ENCODE measurements at places on chromosomes 3 and 15. TPM values are rescaled to one million over a fixed set of nuclear protein-coding genes. Genes with fewer than 3 reads are reported as not detected.

DNA sequence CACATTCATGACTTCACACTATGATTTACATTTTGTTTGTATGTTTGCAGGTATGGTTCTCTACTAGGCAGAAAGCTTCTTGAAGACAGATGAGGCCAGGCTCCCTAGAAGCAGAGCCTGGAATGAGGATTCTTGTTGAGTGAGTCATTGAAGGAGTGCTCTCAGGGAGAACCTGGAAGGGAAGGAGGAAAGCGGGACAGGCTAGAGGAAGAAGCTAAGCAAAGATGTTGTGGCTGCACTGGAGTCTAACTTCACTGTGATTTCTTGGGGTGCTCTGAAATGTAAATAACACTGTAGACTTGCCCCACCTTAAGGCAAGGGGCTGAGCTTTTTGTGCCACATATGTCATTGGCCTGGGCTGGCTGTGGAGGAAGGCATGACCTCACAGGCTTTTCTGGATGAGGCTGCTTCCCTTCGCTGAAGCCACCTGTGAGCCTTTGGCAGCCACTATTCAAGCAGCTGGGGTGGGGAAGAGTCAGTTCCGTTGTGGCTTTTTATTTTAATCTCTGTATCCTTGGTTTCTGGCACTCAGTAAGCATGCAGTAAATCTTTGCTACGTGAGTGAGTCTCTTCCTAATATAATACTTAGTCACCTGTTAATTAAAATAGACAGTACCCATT, 307.3 kb downstream of the SV2B start:
- H3K27ac ChIP-seq = peak overlapping the region; percentile 58
- no peak overlapping the region for H3K4me3 ChIP-seq
- H3K36me3 ChIP-seq = no peaks in the 10 kb centered on the region

Gene CPB1
- not detected for total RNA-seq

GRCh38 chr15:70579766-70580165, 183.6 kb downstream of the UACA start:
- H3K36me3 ChIP-seq = no peaks in the 10 kb centered on the region
- H3K27me3 ChIP-seq = peaks cover 37% of the 10 kb centered on the region
- no peaks in the 10 kb centered on the region for H3K4me1 ChIP-seq
- no peak overlapping the region for H3K4me3 ChIP-seq

Gene ADGRG7
- not detected for total RNA-seq

GRCh38 chr3:182092662-182093262, 381.0 kb downstream of the SOX2 start:
- no peak overlapping the region for H3K4me3 ChIP-seq
- DNase-seq = no peak
- H3K27me3 ChIP-seq = no peaks in the 10 kb centered on the region
- H3K4me1 ChIP-seq = no peaks in the 10 kb centered on the region
- no peaks in the 10 kb centered on the region for H3K36me3 ChIP-seq

DNA sequence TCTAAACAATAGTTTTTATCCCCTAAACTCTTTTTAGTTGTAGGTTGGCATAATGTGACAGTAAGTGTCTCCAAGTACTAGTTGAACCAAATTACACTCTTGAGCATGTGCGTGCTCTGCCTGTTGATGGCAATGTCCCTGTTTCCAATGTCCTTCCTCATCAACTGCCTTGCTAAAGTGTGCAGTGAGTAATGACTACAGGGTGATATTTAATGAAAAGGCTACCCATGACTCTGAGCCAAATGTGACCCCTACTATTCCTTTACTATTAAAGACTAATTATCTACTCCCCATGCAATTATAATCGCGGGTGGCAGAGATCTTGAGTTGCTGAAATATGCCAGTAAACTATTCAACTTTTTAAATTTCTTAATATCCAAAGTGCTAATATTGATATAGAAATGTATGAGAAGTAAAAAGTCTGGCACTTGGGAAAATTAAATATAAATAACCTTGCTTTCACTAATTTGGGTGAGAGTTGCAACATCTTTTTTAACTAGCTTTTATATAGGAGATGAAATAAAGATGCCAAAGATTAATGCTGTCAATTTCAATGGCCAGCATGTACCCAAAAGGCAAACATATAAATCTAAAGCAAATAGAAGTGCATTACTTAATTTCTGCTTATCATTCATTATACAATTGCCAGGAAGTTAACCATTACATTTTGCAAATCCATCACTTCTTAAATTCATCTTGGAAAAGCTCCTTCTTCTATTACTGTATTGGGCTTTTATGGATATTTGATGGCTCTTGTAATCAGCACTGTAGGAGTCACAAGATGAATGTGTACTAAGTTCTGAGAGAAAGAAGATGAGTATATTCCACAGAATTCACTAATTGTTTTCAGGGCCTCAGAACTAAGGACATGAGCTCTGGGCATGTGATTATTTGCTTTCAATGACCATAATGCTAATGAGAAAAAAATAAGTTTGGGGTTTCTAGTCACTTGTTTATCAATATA, 518.2 kb upstream of the NAALADL2 start:
- no peak overlapping the region for H3K27ac ChIP-seq
- H3K36me3 ChIP-seq = no peaks in the 10 kb centered on the region
- DNase-seq = no peak
- H3K4me3 ChIP-seq = no peak overlapping the region
- H3K27me3 ChIP-seq = no peaks in the 10 kb centered on the region

Gene NOX5
- not detected for total RNA-seq

GRCh38 chr15:47506329-47507100, 210.8 kb upstream of the SEMA6D start:
- H3K27me3 ChIP-seq = no peaks in the 10 kb centered on the region
- peaks cover 33% of the 10 kb centered on the region for H3K4me1 ChIP-seq
- peak overlapping the region; percentile 5 for H3K4me3 ChIP-seq
- H3K27ac ChIP-seq = peak overlapping the region; percentile 71
- H3K36me3 ChIP-seq = no peaks in the 10 kb centered on the region

DNA sequence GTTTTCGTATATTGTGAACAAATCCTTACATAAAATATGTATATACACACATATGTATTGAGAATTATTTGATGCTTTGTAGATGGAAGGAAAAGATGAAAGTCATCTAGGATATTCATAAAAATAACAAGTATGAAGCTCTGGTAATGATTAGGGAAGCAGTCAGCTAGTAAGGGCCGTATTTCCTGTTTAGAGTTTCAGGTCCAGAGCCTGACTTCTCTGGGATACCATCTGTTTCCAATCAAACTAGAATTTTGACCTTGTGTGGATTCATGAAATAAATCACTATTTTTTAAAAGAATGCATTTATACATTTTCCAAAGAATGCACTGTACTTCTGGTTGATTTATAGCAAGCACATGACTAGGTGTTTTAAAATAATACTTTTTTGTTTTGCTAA, 156.1 kb upstream of the CGNL1 start:
- peaks cover 80% of the 10 kb centered on the region for H3K4me1 ChIP-seq
- no peaks in the 10 kb centered on the region for H3K27me3 ChIP-seq
- H3K4me3 ChIP-seq = peak overlapping the region; percentile 19
- DNase-seq = no peak

DNA sequence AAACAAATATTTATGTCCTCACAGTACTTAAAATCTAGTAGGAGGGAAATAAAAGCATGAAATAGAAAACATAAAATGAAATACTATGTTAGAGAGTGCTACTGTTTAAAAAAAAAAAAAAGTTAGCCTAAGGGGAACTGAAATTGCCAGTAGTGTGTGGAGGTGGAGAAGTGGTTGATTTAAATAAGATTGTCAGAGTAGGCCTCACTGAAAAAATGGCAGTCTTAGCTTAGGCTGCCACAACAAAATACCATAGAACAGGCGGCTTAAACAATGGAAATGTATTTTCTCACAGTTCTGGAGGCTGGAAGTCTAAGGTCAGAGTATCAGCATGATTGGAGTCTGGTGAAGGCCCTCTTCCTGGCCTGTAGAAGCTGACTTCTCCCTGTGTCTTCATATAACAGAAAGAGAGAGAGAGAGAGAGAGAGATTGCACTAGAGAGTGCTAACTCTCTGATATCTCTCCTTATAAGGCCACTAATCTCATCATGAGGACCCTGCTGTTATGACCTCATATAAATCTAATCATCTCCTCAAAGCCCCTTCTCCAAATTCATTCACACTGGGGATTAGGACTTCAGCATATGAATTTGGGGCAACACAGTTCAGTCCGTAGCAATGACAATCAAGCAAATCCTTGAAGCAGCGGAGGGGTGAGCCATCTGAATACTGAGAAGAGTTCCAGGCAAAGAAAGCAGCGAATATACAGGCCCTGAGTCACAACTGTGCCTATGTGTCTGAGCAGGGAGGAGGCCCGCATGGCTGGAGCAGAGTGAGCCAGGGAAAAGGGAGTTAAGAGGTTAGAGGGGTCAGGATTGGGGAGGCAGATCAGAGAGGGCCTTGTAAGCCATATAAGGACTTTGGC, 23.6 kb upstream of the LRRC34 start:
- no peak for DNase-seq
- no peak overlapping the region for H3K4me3 ChIP-seq
- H3K36me3 ChIP-seq = no peaks in the 10 kb centered on the region
- H3K27me3 ChIP-seq = no peaks in the 10 kb centered on the region
- no peaks in the 10 kb centered on the region for H3K4me1 ChIP-seq

GRCh38 chr3:158057666-158058065, 48.6 kb downstream of the SHOX2 start:
- no peaks in the 10 kb centered on the region for H3K4me1 ChIP-seq
- H3K4me3 ChIP-seq = no peak overlapping the region
- peaks cover 8% of the 10 kb centered on the region for H3K27me3 ChIP-seq

- DNase-seq = no peak
- no peaks in the 10 kb centered on the region for H3K4me1 ChIP-seq
- peaks cover 25% of the 10 kb centered on the region for H3K36me3 ChIP-seq
- no peak overlapping the region for H3K27ac ChIP-seq
- H3K27me3 ChIP-seq = no peaks in the 10 kb centered on the region
- no peak overlapping the region for H3K4me3 ChIP-seq
Measured at GRCh38 chr3:196378146-196378841, 40.1 kb upstream of the TM4SF19 start.

Gene FLNB
- 34.8 TPM for total RNA-seq

DNA sequence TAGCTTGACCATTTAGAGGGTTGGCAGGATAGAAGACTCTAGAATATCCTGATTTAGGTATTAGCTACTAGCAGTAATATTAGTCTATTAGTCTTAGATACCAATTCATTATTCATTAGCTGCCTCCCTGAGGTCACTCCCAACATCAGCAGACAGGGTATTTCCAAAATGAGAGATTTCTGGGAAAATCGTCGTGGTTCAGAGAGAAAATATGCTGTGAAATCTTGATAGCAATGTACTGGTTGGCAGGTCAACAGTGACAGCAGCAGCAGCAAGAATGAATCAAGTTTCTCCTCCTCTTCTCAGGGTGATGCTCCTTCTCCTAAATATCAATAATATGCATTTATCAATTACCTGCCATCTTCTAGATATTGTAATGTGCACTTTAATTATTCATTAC, 41.3 kb upstream of the ROBO1 start:
- no peaks in the 10 kb centered on the region for H3K36me3 ChIP-seq
- no peaks in the 10 kb centered on the region for H3K4me1 ChIP-seq
- no peak overlapping the region for H3K4me3 ChIP-seq
- no peak for DNase-seq
- no peak overlapping the region for H3K27ac ChIP-seq
- H3K27me3 ChIP-seq = no peaks in the 10 kb centered on the region

GRCh38 chr15:88791637-88792036, 11.6 kb upstream of the ACAN start:
- no peaks in the 10 kb centered on the region for H3K4me1 ChIP-seq
- no peak for DNase-seq
- peaks cover 73% of the 10 kb centered on the region for H3K27me3 ChIP-seq
- no peaks in the 10 kb centered on the region for H3K36me3 ChIP-seq
- H3K4me3 ChIP-seq = no peak overlapping the region

DNA sequence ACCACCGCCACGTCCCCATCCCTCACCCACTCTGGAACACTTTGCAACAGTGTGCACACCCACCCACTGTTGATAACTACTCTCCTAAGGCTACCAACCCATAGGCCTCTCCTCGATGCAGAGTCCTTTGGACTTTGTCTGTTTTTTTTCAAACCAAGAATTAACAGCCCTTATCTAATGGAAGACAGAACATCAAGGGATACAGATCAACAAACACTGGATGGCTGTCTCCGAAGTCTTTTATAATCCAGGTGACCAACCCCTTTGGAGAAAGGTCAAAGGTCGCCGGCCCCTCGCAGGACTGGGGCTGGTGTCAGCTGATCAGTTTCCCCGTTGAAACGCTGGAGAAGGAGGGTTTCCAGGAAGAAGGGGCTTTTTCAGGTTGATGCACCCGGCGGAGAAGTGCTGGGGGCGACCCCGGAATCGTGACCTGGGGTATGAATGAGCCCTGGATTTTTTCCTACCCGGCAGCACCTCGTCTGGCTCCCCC, 532 bp downstream of the B4GALT4 start:
- H3K27me3 ChIP-seq = no peaks in the 10 kb centered on the region
- peak overlapping the region; percentile 84 for H3K4me3 ChIP-seq
- H3K36me3 ChIP-seq = peaks cover 13% of the 10 kb centered on the region
- H3K27ac ChIP-seq = peak overlapping the region; percentile 94
- no peak for DNase-seq

DNA sequence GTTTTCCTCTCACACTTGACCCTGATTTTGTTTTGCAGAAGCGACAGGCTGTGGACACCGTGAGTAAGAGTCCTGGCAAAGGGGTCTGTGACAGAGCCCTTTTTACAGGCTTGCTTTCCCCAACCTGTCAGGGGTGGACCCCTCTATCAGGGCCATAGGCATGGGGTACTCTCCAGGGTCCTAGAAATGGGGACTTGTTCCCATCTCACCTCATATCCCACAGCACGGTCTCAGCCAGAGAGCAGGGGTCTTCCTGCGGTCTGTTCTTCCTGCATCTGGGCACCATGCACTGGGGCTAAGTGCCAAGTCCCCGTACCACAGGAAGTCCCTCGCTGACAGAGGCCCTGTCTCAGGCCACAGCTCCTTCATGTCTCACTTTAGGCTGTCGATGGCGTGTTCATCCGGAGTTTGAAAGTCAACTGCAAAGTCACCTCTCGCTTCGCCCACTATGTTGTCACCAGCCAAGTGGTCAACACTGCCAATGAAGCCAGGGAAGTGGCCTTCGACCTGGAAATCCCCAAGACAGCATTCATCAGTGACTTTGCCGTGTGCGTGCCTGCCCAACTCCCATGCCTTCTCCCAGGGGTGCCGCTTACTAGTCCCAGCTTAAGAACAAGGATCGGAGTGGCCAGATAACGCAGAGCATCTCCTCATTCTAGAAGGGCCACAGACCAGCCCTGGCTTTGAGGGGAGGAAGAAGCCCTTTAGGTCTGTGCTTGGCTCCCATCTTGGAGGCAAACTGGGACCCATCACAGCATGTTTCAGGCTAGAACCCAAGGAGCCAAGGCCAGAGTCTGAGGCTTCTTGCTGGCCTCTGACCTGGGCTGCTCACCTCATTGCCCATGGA, 783 bp downstream of the ITIH1 start:
- H3K36me3 ChIP-seq = no peaks in the 10 kb centered on the region
- no peaks in the 10 kb centered on the region for H3K4me1 ChIP-seq
- H3K27ac ChIP-seq = no peak overlapping the region

Gene P2RY1
- 11.2 TPM for total RNA-seq

Gene LSAMP
- 1.2 TPM for total RNA-seq

GRCh38 chr15:69543681-69544364, 91.2 kb downstream of the RPLP1 start:
- no peak for DNase-seq
- peaks cover 25% of the 10 kb centered on the region for H3K27me3 ChIP-seq
- no peak overlapping the region for H3K27ac ChIP-seq
- no peak overlapping the region for H3K4me3 ChIP-seq
- no peaks in the 10 kb centered on the region for H3K36me3 ChIP-seq
- H3K4me1 ChIP-seq = no peaks in the 10 kb centered on the region

Measured in left ventricle myocardium inferior (tissue), 1 donor.